ENCODE measurements at places on chromosomes 3 and 15.

DNA sequence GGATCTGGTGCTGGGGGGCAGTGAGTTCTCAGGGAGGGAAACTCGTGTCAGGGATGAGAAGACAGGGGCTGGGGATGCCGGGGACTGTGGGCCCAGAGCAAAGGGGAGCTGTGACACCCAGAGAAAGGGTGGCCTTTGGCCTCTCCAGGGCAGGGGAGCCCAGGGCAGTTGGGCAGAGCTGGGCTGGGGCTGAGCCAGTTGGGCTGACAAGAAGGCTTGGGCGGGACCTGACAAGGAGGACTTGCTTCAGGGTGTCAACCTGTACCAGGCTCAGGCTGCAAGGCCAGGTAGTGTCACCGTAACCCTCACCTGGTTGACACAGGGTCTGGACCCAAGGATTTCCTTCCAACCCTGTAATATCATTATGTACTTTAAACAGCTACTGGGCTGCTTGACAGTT lies 13.2 kb upstream of the ANPEP start:
- DNase-seq, result no peak

DNA sequence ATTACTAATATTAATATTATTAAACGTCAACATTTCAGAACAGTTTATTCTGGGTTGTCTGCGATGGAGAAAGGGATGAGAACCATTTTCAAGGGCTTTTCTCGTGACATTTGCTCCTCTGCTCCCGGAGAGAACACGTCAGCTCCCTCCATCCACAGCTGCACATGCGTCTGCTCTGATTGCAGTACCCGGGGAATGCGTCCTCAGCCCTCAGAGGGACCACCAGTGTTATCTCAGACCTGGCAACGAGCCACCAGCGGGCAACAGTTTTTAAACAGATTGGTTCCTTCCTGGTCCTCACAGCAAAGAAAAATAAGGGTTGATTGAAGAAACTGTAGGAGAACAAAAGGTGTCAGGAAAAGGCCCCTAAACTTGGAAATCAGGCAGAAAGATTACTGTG lies 202.2 kb upstream of the ADAMTS9 start:
- no peak for DNase-seq

- no peak for DNase-seq
Observed at GRCh38 chr15:35271371-35272043, 186.4 kb upstream of the NANOGP8 start.

DNA sequence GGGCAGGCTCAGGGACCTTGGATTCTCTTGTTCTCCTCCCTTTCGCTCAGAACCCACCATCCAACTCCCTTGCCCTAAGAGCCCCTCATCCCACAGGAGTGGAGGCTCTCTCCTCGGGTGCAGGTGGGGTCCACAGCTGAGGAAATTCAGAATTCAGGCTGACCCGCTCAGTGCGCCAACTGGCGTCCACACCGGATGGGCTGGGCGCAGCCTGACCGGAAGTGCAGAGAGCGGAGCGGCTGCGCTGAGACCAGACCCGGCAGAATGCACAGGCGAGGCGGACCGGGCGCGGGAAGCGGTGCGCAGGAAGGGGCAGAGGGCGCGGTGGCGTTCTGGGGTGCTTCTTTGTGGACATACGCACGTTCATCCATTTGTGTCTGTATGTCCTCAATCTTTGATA lies 210.4 kb upstream of the NDN start:
- DNase-seq, result no peak

DNA sequence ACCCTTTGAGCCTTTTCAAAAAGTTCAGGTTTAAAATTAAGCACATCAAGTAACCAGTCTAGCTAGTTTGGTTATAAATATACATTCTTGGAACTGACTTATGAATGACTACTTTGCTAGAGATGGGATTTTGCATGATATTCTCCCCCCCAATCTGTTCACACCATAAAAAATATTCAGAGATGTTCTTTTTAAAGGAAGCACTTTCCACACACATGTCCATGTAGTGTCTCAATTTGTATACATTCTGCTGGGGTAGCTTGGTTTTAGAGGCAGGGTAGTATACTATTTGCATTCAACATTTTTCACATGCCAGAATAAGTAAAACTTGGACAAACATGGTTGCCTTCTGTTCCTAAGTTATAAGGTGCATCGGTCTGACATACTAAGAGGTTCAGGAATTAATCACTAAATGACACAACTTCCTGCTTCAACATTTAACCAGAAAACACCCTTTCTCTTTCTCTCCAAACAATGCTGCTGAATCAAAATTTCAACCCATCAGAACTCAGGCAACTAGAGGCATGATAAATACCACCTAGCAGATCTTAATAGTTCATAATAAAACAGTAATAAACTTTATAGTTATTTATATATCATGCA lies 57.0 kb downstream of the SUMF1 start:
- no peak for DNase-seq

GRCh38 chr3:71441925-71442651 lies 141.4 kb downstream of the FOXP1 start:
- DNase-seq, result no peak

GRCh38 chr3:190983875-190984274 lies 121.4 kb upstream of the GMNC start:
- DNase-seq, result no peak

GRCh38 chr15:86082619-86083380 lies 3.1 kb downstream of the AGBL1 start:
- no peak for DNase-seq

- no peak for DNase-seq
Observed at GRCh38 chr3:55541016-55541415, 53.9 kb upstream of the WNT5A start.

DNA sequence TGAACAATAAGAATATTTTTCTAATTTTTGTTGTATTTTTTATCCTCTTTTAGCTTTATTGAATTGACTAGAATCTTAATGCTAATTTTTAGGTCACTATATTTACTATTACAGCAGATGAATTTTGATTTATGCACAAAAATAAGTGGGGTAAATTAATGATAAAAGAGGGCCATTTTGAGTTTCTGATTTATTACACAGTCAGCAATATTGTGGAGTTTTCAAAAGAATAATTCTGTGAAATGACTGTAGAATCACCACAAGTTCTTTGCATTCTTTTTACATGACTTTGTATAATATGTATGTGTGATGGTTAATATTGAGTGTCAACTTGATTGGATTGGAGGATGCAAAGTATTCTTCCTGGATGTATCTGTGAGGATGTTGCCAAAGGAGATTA lies 812.4 kb upstream of the DPPA4 start:
- DNase-seq, result no peak

DNA sequence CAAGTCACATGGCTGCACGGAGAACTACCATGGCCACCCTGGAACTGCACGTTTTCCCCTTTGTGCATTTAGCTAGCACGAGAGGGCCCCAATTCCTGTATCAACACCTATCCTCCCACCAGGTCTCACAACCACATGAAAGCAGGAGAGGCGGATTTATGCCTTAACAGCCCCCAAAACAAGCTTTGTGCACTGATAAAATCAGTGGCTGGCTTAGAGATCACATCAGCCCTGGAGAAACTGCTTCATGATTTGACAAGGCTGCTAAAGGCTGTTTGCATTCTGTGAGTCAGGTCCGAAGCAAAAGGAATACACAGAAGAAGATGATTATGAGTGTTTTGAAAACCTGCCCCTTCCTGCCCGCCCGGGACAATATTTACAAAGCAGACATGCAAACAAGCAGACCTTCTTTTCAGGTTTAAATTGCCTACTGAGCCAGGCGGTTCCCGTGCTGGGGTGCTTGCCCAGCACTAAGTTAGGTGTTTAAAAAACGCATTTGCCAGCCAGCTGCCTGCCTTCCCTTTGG lies 25.9 kb downstream of the CEMIP start:
- peak; percentile 91 for DNase-seq

DNA sequence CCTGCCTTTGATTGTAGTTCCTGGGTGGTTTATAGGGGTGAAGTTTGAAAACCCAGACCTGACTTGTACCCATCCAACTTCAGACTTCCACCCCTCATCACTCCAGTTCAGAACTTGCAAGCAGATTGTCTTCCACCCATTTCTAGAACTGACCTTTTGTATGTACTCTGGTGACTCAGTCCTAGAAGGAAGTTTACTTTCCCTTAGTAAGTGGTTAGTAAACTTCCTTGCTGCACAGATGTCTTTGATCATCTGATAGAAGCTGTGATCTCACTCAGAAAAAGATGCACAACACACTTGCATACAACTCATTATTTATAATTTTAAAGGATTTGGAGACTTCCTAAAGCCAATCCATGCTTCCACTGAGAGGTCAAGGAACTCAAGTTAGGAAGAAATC lies 368.0 kb downstream of the MFSD1 start:
- DNase-seq, result no peak

- no peak for DNase-seq
Observed at GRCh38 chr3:106534206-106534605, 665.4 kb upstream of the CBLB start.

- DNase-seq, result no peak
Observed at GRCh38 chr15:31019986-31020385, 28.6 kb upstream of the MTMR10 start.

DNA sequence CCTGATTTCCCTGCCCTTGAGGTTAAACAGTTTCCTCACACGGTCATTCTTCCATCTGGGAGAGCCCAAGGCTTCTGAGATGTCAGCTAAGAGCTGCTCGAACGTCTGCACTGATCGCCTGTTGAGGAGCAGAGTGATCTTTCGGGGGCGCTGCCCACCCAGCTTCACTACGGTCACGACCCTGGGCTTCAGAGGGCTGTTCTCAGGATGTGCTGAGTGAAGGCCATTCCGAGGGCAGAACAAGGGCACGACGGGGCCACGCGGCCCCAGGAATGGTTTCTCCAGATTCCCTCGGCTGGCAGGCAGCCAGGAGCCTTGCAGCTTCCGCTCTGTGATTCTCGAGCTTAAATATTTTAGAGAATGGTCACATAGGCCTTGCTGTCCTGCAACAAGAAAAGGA lies 25.7 kb downstream of the DCLK3 start:
- no peak for DNase-seq

- no peak for DNase-seq
Observed at GRCh38 chr3:138016065-138016464, 6.1 kb downstream of the CLDN18 start.

DNA sequence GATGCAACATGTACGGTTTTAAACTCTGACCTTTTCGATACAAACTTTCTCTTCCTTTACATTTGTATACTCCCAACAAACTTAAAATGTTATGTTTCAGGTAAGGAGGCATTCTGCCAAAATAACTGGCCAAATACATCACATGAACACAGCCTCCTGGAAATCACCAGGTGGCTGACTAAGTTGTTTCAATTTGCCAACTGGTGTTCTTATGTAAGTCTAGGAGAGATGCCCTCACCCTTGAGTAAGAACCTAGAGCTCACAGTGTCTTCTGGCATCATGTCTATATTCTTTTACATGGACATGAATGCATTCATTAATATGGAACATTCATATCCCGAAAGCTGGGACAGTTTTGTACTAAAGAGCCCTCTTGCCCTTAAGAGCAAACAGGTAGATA lies 341.1 kb upstream of the NR2F2 start:
- DNase-seq, result no peak

DNA sequence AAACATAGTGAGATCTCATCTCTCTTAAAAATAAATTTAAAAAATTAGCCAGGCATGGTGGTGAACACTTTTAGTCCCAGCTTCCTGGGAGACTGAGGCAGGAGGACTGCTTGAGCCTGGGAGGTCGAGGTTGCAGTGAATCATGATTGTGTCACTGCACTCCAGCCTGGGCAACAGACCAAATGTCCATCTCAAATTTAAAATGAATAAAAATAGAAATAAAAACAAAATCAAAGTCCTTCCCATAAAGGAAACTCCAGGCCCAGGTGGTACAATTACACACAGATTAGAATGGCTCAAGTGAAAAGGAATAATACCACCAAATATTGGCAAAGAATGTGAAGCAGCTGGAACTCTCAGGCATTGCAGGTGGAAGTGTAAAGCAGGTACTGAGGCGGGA lies 19.3 kb upstream of the ATP10A start:
- no peak for DNase-seq

Measured in NCI-H2081 treated with DMSO at 0.1 percent for 48 hours (cell line).